Fibroblast of skin of right quadriceps (primary cell): ENCODE measurements at places on chromosomes 2 and 18.

GRCh38 chr18:49014605-49015267, 64.0 kb upstream of the SMAD7 start:
- no peak for DNase-seq

DNA sequence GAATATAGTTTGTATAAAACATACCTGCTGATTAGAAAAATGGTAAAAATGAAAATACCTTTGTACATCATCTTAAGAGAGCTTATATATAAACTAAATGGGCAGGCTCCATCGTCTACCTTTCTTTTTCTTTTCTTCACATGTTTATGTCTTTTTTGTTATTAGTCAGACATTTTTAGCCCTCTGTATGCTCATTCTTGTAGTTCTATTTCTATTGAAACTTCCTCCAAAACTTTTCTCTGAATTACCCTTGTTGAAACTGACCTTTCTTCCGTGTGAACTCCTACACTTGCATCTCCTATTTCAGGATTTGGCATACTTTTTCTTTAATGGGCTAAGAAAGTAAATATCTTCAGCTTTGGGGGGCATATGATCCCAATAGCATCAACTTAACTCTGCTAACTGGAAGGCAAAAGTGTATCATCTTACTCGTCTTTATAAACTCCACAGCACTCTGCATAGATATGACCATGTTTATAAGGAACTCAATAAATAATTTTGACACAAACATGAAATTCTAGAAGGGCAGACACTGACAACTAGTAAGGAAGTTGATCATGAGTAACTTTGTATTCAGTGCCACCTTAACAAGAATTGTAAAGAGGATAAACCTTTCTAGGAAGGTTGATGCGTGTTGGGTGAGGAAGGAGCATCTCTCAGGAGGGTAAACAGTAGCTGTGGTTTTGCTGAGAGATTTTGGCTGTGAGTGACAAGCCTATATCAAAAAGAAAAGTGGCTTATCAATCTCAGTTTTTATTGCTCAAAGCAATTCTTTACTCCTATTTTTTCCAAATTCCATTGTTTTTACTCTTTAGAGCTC, 127.6 kb downstream of the PIK3C3 start:
- DNase-seq = no peak

GRCh38 chr2:230124235-230124634, 55.5 kb upstream of the SLC16A14 start:
- no peak for DNase-seq

DNA sequence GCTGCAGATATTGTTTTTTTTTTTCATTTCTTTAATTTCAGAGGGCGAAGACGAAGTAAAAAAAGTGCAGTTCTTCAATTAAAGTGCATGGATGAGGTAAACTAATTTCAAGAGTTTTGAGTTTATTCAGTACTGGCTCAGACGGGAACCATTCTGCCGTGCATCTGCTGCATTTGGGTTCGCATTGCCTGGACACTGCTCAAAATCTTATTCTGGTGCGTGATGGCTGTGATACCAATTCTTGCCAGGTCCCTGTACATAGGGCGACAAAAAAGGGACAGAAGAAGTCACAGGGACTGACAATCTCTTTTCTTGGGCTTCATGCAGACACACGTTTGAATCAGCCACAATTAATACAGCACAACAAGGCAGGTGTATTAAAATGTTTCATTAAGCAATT, 146.2 kb downstream of the EPHA4 start:
- DNase-seq = no peak
